ENCODE measurements at places on chromosomes 16 and 17. TPM values are rescaled to one million over a fixed set of nuclear protein-coding genes. Genes with fewer than 3 reads are reported as not detected.
A peak's percentile ranks its signal among the peaks of the same experiment; 100 is the strongest.

The MT1E gene
- 161 TPM for total RNA-seq

The C16orf74 gene
- 1.8 TPM for total RNA-seq

- peaks cover 94% of the 10 kb centered on the region for H3K27me3 ChIP-seq
- DNase-seq: no peak
- no peaks in the 10 kb centered on the region for H3K36me3 ChIP-seq
- H3K27ac ChIP-seq: no peak overlapping the region
- H3K4me1 ChIP-seq: peaks cover 29% of the 10 kb centered on the region
Measured at GRCh38 chr17:79811011-79811867, 14.4 kb upstream of the CBX8 start.

GRCh38 chr17:39174920-39175694 is 9.1 kb upstream of the ARL5C start:
- H3K27ac ChIP-seq: no peak overlapping the region
- H3K27me3 ChIP-seq: no peaks in the 10 kb centered on the region

DNA sequence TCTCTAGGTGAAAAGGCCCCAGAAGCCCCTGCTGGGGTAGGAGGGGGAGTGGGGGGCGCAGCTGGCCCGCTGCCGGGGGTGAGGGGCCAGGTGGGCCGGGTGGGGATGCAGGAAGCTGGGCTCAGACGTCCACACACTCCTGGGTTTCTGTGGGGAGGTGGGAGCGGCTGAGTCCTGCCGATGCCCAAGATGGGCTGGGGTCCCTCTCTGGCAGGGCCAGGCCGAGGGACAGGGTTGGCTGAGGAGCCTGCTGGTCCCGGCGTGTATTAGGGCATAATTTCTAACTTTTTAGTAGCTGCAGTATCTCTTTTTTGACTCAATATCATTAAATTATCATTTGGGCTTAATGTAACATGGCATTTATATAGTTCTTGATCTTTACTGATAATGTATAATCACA is 121.4 kb upstream of the CORO6 start:
- no peaks in the 10 kb centered on the region for H3K27me3 ChIP-seq
- no peak overlapping the region for H3K4me3 ChIP-seq
- no peak for DNase-seq
- peaks cover 84% of the 10 kb centered on the region for H3K4me1 ChIP-seq

DNA sequence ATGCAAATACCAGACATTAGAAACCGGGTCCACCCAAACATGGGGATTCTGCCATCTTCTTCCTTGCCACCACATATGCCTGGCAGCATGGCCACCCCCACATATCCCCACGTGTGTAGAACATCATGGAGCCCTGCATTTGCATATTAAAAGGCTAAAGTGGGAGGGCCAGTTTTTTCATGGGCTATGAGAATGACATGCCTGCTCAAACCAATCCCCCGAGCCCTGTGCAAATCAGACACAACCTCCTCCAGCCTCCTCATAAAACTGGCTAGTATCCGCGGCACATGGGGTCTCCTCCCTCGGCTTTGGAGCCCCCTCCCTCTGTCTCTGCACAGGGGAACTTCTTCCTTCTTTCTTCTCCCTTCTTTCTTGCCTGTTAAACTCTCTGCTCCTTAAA is 174.9 kb upstream of the WSCD1 start:
- no peaks in the 10 kb centered on the region for H3K36me3 ChIP-seq
- no peak for DNase-seq
- H3K4me1 ChIP-seq: no peaks in the 10 kb centered on the region

GRCh38 chr17:81738801-81739393 is 26.8 kb downstream of the SLC25A10 start:
- H3K27me3 ChIP-seq: peaks cover 14% of the 10 kb centered on the region
- H3K36me3 ChIP-seq: no peaks in the 10 kb centered on the region
- H3K4me3 ChIP-seq: no peak overlapping the region
- DNase-seq: no peak

- no peak for DNase-seq
- no peaks in the 10 kb centered on the region for H3K4me1 ChIP-seq
- no peak overlapping the region for H3K4me3 ChIP-seq
- H3K36me3 ChIP-seq: no peaks in the 10 kb centered on the region
Measured at GRCh38 chr16:85724126-85724879, 26.6 kb downstream of the C16orf74 start.

DNA sequence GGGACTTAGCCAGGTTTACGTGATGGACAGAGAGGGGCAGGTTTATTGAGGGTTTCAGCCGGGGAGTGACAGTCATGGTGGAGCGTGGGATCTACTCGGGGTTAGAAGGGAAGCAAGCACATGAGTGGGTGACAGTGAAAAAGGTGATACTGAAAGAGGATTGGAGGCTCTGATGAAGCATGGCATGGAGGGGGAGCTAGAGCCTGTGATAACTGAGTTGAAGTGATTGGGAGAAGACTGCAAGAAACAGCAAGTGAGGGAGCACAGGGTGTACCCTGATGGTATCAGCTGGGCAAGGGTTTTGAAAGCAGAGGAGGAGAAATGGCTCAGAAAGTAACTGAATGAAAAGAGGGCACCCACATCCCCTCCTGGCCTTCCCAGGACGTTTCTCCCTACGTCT is 6.7 kb upstream of the KSR1 start:
- DNase-seq: no peak
- no peak overlapping the region for H3K4me3 ChIP-seq
- no peaks in the 10 kb centered on the region for H3K36me3 ChIP-seq
- H3K27ac ChIP-seq: no peak overlapping the region
- H3K4me1 ChIP-seq: no peaks in the 10 kb centered on the region
- H3K27me3 ChIP-seq: no peaks in the 10 kb centered on the region

DNA sequence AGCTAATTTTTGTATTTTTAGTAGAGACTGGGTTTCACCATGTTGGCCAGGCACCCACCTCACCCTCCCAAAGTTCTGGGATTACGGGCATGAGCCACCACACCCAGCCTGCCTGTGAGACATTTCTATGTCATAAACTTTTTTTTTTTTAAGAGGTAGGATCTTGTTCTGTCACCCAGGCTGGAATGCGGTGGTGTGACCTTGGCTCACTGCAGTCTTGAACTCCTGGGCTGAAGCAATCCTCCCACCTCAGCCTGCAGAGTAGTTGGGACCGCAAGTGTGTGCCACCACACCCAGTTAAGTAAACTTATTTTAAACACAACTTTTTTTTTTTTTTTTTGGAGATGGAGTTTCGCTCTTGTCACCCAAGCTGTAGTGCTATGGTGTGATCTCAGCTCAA is 47.2 kb downstream of the SCNN1G start:
- no peaks in the 10 kb centered on the region for H3K27me3 ChIP-seq
- no peaks in the 10 kb centered on the region for H3K4me1 ChIP-seq

The TBC1D28 gene
- total RNA-seq: not detected

The ANKRD40 gene
- total RNA-seq: 39.0 TPM

The WNK4 gene
- not detected for total RNA-seq

DNA sequence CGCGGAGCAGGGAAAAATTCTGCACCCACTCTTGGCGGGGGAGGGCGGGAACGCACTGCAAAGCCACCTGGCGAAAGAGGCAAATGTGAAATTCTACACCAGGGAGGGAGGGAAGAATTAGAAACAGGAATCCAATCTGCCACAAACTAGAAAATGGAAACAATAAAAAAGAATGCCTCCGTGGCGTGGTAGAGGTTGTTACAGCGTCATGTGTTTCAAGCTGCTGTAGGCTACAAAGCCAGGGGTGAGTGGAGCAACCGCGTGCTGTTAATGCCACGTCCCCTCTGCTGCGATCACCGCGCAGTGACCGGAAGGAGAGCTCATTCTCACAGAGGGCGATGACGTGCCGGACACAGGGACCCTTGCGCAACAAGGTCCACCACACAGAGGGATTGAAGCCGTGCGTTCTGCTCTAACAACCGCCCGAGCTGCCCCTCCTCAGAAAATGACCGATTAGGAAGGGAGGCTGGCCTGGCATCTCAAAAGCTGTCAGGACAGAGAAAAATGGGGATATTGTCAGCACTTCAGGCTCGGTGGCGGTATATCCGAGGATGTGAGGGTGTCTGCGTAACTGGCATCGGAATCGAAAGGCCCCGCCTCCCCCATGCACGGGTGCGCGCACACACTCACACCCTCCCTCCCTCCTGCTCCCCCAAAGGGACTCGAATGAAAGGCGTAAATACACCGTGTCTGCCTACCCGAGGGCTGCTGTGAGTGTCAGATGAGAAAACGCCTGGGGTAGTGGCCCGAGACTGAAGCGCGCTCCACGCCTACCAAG is 70.8 kb upstream of the TNRC6C start:
- DNase-seq: peak; percentile 84
- peak overlapping the region; percentile 70 for H3K27ac ChIP-seq

DNA sequence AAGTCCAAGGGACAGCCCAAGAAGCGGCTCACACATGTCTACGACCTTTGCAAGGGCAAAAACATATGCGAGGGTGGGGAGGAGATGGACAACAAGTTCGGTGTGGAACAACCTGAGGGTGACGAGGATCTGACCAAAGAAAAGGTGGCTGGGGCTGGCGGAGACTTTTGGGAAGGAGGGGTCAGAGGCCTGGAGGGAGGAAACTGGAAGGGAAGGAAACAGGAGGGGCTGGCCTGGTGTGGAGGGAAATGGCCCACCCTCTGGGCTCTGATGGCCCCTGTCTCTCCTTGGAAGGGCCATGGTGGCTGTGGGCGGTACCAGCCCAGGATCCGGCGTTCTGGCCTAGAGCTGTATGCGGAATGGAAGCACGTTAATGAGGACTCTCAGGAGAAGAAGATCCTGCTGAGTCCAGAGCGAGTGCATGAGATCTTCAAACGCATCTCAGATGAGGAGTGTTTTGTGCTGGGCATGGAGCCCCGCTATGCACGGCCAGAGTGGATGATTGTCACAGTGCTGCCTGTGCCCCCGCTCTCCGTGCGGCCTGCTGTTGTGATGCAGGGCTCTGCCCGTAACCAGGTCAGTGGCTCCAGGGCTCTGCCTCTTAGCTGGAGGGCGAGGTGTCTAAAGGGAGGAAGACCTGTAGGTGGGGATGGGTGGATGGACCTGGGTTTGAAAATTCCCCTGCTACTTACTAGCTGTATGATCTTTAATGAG is 12.5 kb downstream of the POLR2A start:
- H3K4me1 ChIP-seq: peaks cover 25% of the 10 kb centered on the region
- no peak for DNase-seq
- H3K36me3 ChIP-seq: peaks cover 76% of the 10 kb centered on the region
- H3K27ac ChIP-seq: peak overlapping the region; percentile 87

GRCh38 chr17:6261466-6261865 is 173.5 kb downstream of the AIPL1 start:
- no peaks in the 10 kb centered on the region for H3K27me3 ChIP-seq
- no peaks in the 10 kb centered on the region for H3K4me1 ChIP-seq

- DNase-seq: no peak
- H3K4me3 ChIP-seq: no peak overlapping the region
- H3K27ac ChIP-seq: no peak overlapping the region
- H3K4me1 ChIP-seq: peaks cover 33% of the 10 kb centered on the region
- H3K27me3 ChIP-seq: no peaks in the 10 kb centered on the region
Measured at GRCh38 chr16:19843371-19843770, 41.3 kb downstream of the GPRC5B start.

GRCh38 chr16:1466968-1467521 is 7.8 kb downstream of the CLCN7 start:
- no peak for DNase-seq
- no peak overlapping the region for H3K4me3 ChIP-seq
- peaks cover 33% of the 10 kb centered on the region for H3K36me3 ChIP-seq
- no peak overlapping the region for H3K27ac ChIP-seq
- peaks cover 15% of the 10 kb centered on the region for H3K4me1 ChIP-seq

The CBFA2T3 gene
- 6.3 TPM for total RNA-seq

The CLEC3A gene
- total RNA-seq: not detected

DNA sequence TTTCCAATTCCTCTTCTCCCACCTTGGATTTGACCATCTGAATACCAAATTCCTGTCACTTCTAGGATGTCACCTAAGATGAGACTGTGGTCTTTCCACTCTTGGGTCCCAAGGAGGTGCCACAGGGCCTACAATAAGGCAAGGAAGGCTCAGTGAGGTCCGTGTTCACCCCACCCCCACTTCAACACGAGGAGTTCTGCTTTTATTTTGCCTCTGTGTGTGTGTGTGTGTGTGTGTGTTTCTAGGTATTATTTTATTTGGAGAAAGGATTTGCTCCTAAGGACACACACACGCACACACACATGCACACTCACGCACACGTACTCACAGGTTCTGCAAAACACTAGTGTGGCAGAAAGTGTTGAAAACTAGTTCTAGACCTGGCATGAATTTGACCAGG is 24.5 kb upstream of the PHOSPHO1 start:
- H3K4me3 ChIP-seq: no peak overlapping the region
- H3K27ac ChIP-seq: no peak overlapping the region
- no peak for DNase-seq
- H3K4me1 ChIP-seq: no peaks in the 10 kb centered on the region
- no peaks in the 10 kb centered on the region for H3K27me3 ChIP-seq

DNA sequence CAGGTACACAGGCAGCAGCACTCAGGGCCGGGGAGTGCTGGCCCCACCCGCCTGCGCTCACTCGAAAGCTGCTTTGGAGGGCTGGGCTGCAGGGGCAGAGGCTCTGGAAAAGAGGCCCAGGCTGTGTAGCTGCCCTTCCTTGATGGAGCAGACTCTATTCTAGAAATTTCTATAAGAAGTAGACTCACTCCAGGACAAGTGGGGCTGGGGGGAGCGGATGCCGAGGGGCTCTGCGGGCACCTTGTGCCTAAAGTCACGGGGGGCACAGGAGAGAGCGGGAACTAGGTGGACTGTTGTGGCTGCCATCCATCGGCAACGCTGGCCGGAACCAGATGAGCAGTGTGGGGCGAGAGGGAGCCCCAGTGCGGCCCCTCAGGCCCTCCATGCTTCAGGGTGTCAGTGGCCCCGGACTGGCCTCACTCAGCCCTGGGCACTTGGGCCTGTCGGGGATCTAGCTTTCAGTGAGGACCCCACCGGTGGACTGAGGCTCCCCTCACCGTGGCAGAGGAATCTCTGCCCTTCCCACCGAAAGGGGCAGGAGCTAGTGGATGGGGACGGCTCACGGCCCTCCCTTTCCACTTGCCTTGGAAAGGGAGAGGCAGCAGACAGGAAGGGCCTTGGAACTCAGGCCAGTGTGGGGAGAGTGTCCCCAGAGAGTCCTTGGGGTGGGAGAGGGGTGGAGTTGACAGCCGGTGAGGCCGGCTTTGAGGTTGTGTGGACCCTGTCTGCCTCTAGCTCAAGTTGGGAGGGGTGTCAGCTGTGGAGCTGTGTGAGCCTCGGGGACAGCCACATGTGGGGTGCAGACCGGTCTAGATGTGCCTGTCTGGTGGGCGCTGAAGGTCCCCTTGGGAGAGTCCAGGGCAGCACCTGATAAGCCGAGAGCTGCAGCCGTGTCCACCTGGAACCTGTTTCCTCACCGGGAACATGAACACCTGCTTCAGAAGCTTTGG is 16.6 kb downstream of the ENDOV start:
- no peaks in the 10 kb centered on the region for H3K36me3 ChIP-seq
- DNase-seq: no peak
- H3K4me3 ChIP-seq: no peak overlapping the region
- no peaks in the 10 kb centered on the region for H3K27me3 ChIP-seq
- no peak overlapping the region for H3K27ac ChIP-seq

DNA sequence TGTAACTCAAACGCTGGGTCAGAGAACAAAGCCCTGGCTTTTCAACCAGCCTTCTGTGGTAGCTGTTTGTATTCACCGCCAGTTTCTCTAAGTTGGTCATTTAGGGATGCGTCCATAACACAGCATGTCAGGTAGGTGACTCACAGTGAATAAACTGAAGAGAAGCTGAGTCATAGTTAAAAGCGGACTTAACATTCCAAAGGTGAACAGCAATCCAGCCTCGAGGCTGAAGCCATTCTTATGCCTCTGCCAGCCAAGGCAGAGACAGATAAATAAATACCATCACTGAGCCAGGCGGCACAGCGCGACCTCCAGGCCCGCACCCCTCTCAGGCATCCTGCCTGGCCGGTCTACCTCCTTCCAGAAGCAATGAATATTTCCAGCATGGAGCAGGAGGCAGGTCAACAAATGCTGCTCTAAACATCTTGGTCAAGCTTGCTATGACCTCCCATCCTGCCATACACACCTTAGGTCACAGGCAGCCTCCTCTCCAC is 12.4 kb upstream of the CACNG4 start:
- no peaks in the 10 kb centered on the region for H3K4me1 ChIP-seq
- DNase-seq: no peak
- H3K27me3 ChIP-seq: peaks cover 6% of the 10 kb centered on the region
- H3K36me3 ChIP-seq: no peaks in the 10 kb centered on the region
